ENCODE measurements at places on chromosomes 5 and 9. TPM values are rescaled to one million over a fixed set of nuclear protein-coding genes. Genes with fewer than 3 reads are reported as not detected.

DNA sequence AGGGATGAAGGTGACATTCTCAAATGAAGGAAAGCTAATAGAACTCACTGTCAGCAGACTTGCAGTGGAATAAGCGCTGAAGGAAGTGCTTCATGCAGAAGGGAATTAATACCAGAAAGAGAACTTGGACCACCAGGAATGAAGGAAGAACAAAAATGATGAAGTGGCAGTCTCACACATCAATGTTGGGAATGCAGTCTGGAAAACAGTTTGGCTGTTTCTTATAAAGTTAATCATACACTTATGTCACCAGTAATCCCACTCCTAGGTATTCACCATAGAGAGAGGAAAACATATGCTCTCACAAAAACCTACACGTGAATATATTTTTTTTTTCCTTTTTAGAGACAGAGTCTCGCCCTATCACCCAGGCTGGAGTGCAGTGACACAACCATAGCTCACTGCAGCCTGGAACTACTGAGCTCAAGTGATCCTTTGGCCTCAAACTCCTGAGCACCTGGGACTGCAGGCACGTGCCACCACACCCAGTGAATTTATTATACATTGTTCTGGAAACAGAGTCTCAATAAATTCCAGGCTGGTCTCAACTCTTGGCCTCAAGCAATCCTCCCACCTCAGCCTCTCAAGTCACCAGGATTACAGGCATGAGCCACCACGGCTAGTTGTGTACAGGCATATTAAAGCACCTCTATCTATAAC is 81.2 kb downstream of the ROR2 start:
- no peak for DNase-seq

GRCh38 chr5:143206196-143207053 is 197.1 kb downstream of the NR3C1 start:
- no peak for DNase-seq

GRCh38 chr5:179261301-179262125 is 83.7 kb downstream of the ADAMTS2 start:
- DNase-seq = peak; percentile 47

- peak; percentile 36 for DNase-seq
Measured at GRCh38 chr5:72436796-72437471, 70.3 kb downstream of the ZNF366 start.

DNA sequence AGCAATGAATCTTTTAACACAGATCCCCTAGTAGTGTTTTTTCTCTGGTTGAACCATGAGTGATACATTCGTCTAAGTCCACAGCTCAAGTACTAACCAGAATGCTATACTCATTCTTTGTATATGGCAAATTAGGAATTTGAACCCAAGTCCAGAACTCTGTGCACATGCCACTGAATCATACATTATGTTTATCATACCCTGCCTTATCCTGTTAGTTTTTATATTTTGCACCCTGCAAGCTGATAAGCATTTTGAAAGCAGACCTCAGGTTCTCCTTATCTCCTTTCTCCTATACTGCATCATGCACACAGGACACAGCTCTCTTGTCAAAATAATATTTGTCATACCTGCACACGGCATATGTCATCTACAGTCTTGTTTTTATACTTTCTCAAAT is 54.6 kb upstream of the ELL2 start:
- DNase-seq = no peak

GRCh38 chr5:89942171-89942570 is 467.4 kb downstream of the CETN3 start:
- DNase-seq = no peak

- DNase-seq = no peak
Measured at GRCh38 chr5:143251946-143252345, 151.5 kb downstream of the NR3C1 start.

- peak; percentile 91 for DNase-seq
Measured at GRCh38 chr5:111748304-111748763, 8.7 kb downstream of the NREP start.

- DNase-seq = no peak
Measured at GRCh38 chr9:111870774-111871498, 25.7 kb upstream of the UGCG start.

GRCh38 chr5:139246394-139246793 is 47.1 kb upstream of the MATR3 start:
- DNase-seq = peak; percentile 86

Gene GFI1B
- total RNA-seq = not detected

Gene GCNT4
- total RNA-seq = 0.02 TPM

Gene CDO1
- not detected for total RNA-seq

Gene MLLT3
- 69.9 TPM for total RNA-seq

Gene NDUFS6
- total RNA-seq = 172 TPM

Gene NEURL1B
- 10.1 TPM for total RNA-seq

Gene C1QTNF3
- total RNA-seq = 1.3 TPM

Gene PLEKHG4B
- not detected for total RNA-seq

Gene SPOCK1
- total RNA-seq = 37.9 TPM
